ENCODE measurements at places on chromosomes 1 and 21.

- DNase-seq = no peak
These were observed 8.6 kb upstream of the LHX4 start for GRCh38 chr1:180221462-180221861.

DNA sequence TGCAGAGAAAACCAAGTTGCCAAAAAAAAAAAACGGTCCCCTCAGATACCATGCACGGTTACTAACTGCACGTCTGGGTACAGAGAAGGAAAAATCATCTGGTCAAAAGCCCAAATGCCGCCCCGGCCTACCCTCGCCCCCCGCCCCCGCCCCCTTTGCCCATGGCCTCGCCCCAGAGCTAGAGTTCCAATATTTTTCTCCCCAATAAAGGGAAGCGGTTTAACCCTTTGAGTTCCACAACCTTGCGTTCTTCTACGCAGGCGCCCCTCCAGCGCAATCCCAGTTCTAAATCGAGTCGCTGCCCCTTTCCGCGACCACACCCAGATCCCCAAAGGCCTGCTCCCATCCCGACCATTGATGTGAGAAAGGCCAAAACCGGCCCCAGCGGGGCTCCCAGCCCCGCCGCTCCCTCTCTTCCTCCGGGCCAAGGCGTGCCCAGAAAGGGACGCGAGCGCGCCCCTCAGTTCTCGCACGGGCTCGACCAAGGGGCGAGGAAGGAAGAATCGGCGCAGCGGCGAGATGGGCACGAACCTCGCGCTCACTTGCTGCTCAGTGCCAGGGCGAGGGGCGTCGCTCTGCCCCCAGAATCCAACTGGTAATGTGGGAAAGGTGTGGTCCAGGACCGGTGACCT, 797 bp downstream of the WDR47 start:
- DNase-seq = peak; percentile 50

DNA sequence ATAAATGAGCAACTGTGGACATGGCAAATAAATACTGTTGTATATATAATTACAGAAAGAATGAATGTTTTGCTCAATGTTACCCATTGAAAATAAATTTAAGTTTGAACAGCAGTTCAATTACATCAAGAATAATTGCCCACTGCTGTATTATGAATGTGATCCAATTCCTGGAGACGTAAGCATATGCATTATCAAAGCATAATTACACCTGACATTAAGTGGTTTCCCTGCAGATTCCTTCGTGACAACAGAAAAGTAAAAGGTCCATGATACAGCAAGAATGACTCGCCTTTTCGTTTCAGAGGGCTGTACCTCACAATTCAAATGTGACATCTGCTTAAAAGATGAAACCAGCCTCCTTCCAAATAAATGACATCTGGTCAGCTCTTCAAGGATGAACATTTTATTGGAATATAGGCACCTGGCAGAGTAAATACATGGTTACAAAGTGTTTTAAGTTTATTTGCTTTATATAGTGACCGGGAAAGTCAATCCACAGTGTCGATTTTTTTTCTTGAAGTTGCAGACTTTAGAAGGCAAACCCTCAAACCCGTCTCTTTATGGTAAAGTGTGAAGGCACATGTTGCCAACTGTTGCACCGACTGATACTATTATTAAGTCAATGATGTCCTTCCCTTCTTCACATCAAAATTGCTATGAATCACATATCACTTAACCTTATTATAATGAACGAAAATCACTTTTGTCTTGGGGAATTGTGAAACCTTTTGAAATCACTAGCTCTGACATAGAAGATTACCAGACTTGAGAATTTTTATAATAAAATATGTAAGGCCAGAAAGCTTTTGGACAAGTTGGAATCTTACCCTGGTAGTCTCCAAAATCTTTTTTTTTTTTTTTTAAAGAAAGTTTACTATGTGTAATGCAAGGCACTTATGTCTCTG, 36.2 kb upstream of the EDEM3 start:
- no peak for DNase-seq

DNA sequence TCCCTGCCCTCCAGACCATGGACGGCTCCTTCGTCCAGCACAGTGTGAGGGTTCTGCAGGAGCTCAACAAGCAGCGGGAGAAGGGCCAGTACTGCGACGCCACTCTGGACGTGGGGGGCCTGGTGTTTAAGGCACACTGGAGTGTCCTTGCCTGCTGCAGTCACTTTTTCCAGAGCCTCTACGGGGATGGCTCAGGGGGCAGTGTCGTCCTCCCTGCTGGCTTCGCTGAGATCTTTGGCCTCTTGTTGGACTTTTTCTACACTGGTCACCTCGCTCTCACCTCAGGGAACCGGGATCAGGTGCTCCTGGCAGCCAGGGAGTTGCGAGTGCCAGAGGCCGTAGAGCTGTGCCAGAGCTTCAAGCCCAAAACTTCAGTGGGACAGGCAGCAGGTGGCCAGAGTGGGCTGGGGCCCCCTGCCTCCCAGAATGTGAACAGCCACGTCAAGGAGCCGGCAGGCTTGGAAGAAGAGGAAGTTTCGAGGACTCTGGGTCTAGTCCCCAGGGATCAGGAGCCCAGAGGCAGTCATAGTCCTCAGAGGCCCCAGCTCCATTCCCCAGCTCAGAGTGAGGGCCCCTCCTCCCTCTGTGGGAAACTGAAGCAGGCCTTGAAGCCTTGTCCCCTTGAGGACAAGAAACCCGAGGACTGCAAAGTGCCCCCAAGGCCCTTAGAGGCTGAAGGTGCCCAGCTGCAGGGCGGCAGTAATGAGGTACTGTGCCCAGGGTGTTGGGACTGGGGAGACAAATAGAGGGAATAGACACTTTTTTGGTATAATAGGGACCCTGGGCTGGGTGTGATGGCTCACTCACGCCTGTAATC, 1.0 kb downstream of the ZBTB48 start:
- peak; percentile 84 for DNase-seq

- no peak for DNase-seq
These were observed 16.4 kb downstream of the MTHFR start for GRCh38 chr1:11789126-11790067.

- DNase-seq = no peak
These were observed 202.9 kb downstream of the NCAM2 start for GRCh38 chr21:21200939-21201615.

GRCh38 chr1:16913181-16913832, 8.4 kb upstream of the CROCC start:
- no peak for DNase-seq

GRCh38 chr1:119632841-119633240, 15.2 kb downstream of the ZNF697 start:
- DNase-seq = no peak

DNA sequence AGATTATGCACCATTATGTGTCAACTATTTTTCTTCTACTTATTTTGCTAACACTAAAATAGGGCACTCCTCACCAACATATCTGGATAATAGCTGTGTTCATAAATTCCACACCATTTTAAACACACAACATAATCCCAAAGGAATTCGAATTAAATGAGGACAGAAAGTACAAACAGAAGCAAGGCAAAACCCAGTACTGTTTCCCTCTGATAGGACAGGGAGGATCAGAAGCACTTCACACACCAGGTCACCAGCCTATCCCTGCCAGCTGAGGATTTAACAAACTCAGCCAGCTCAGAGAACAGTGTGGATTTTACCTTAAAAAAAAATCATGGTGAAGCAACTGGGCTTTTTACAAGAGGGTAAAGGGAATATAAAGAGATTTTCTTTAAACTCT, 20.0 kb downstream of the CRYZ start:
- no peak for DNase-seq

- peak; percentile 47 for DNase-seq
These were observed 79.0 kb upstream of the SYT6 start for GRCh38 chr1:114232691-114233090.

DNA sequence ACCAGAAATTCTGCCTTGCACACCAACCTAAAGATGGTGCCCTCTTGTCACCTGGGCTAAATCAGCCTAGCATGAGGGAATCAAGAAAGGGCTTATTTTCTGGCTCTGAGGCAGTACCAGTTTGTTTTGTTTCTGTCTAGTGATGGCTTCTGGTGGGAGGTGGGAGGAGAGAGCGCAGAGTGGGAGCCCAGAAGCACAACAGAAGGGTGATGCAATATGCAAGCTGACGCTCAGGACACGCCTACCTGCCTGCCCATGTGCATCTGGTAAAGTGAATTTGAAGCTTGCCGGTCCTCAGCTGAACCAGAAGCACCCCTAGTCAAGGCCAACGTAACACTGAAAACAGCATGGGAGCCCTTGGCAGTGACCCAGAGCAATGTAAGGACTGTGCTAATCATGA, 138.4 kb upstream of the TIAM1 start:
- no peak for DNase-seq

- no peak for DNase-seq
These were observed 868.0 kb downstream of the USP25 start for GRCh38 chr21:16597753-16598152.

- DNase-seq = no peak
These were observed 20.3 kb downstream of the SUSD4 start for GRCh38 chr1:223343692-223344091.

GRCh38 chr1:204602111-204602579, 83.4 kb downstream of the LRRN2 start:
- DNase-seq = no peak

DNA sequence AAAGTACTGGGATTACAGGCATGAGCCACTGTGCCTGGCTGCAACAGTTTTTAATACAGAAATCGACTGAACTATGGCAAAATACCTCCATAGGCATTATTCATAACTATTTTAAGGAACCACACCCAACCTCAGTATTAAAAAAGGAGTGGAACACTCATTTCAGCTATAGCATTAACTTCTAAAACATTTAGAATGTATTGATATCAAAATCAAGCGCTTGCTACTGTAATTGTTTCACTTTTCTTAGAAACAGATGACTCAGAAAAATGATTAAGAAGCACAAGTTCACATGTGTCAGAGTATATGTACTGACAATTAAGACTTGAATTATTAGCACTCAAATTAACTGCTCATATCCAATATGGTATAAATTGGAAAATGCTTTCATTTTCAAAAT, 15.1 kb downstream of the AIDA start:
- no peak for DNase-seq

DNA sequence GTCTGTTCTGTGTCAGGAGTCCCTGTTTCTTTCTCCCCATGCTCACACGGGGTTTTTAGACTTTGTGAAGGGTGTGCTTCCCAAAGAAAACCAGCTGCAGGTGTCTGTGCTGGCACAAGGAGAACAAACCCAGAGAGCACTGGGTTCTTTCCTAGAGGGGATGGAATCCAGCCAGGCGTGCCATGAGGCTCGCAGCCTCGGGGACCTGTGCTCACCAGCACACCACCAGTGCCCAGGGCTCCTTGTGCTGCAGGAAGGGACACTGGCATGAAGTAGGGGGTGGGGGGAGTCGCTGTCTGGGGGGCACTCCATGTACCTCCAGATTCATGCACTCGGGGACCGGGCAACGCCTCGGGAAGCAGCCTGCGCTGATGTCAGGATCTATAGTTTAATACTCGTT, 57.9 kb downstream of the AGPAT3 start:
- DNase-seq = no peak

DNA sequence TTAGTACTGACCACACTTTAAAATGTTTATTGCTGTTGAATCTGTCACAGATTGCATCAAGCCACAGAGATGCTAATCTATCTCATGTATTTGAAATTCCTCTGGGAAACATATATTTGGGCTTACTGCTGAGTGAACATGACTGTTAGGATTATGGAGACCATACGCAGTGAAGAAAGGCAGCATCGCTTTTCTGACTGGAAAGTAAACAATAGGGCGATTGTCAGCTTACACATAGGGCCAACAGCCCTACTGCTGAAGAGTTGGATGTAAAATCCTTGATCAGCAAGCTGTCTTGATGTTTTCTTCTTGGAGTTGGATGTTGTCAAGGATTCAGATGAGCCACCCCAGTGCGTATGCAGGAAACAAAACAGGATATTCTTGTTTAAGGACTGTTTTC, 368.7 kb upstream of the ADGRL2 start:
- no peak for DNase-seq

GRCh38 chr1:53739109-53739681, at the start of gene GLIS1:
GLIS1 (minus strand) TSS chr1:53739164; CDS start chr1:53738064, 1,100 bp downstream.
- DNase-seq = peak; percentile 74

DNA sequence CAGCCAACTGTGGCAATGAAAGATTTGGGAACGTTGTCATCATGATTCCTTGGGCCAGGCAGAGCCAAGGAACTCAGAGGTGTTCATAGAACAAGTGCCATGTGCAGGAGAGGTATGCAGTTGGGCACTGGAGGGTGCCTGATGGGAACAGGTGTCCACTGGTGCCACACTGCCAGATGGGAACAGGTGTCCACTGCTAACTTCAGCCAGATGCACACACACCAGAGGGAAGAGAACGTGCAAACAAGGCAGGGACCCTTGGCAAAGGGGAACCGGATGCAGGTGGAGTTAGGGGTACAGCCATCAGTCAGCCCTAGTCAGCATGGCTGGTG, 13.5 kb downstream of the OLFML2B start:
- DNase-seq = no peak

GRCh38 chr1:117664314-117664713, 58.5 kb downstream of the TENT5C start:
- DNase-seq = no peak

GRCh38 chr1:163137556-163138265, 65.0 kb downstream of the RGS5 start:
- no peak for DNase-seq

GRCh38 chr21:36320421-36321324, 676 bp downstream of the MORC3 start:
- DNase-seq = peak; percentile 70

- DNase-seq = no peak
These were observed 28.8 kb upstream of the PDPN start for GRCh38 chr1:13554798-13555197.

DNA sequence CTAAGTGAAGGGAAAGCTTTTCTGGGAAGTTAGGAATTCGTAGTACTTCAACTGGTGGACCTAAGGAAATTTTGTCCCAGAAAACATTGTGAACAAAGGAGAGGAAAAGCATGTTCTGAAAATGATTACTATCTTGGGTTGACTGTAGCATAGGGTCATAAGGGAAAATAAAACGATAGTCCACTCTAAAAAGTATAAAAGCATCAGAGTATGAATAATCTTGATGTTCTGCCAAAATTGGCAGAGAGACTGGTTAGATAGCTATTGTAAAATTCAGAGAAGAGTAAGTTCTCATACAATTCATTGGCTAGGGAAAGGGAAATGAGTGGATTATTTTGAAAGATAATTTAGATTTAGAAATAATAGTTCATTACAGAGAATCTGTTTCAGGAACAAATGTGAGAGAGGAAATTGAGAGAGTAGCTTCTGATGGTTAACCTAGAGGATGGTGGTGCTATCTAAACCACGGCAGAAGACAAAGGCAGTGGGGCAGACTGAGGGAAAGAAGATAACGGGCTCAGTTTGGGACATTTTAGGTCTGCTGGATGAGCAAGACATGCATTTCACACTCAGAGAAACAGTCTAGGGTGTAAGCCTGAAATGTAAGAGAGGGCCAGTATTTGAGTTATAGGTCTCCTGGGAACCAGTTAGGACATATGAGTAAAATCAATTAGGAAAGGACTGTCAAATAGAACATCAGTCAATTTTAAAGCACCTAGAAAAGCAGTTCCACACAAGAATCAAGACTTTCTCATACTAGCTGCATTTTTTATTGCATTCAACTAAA, 799.3 kb upstream of the CXADR start:
- DNase-seq = no peak

DNA sequence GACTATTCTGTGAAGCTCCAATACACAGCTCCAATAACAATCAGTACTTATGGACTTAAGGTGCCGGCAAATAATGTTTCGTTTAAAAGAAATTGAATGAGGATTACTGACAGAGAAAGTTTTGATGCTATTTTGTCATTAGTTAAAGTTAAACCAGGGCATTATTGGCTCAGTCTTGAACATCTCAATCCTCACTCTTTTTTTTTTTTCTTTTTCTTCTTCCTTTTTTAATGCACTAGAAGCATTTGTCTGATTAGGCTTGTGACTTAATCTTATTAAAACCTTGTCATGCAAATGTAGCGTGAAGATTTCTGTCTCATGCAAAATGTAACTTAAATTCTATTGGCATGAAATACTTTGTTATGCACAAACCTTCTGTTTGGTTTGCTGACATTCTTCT, 346.8 kb upstream of the ADGRL2 start:
- no peak for DNase-seq
